ENCODE measurements at places on chromosomes 13 and 19.
A peak's percentile ranks its signal among the peaks of the same experiment; 100 is the strongest.

DNA sequence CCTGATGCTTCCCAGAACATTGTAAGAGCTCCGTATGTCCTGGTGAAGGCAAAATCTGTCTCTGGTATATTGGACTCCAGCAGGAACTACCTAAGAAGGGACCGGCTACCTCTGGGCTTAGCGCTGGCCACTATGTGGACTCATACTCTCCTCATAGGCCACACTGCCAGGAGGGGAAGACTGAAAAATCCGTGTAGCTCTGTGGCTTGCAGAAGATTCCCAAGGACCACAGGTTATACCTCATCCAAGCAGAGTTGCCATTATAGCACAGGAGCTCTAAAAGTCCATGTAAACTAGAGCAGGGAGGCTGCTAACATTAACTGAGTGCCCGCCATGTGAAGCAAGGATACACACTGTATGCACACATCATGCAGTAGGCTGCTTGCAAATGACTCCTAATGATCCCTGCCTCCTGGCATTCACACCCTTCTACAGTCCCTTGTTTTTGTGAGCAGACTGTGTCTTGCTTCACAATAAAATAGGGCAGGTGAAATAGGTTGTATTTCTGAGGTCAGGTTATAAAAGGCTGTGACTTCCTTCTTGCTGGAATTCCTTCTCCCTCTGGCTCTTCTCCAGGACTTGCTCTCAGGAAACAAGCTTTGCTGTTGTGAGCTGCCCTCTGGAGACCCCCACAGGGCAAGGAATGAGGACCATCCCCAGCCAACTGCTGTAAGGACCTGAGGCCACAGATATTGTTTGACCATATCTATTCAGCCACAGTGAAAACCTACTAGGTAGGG lies 192.6 kb upstream of the UBL3 start:
- H3K27ac ChIP-seq = no peak overlapping the region
- no peaks in the 10 kb centered on the region for H3K4me1 ChIP-seq
- H3K36me3 ChIP-seq = no peaks in the 10 kb centered on the region
- no peak overlapping the region for H3K4me3 ChIP-seq
- no peak for DNase-seq

DNA sequence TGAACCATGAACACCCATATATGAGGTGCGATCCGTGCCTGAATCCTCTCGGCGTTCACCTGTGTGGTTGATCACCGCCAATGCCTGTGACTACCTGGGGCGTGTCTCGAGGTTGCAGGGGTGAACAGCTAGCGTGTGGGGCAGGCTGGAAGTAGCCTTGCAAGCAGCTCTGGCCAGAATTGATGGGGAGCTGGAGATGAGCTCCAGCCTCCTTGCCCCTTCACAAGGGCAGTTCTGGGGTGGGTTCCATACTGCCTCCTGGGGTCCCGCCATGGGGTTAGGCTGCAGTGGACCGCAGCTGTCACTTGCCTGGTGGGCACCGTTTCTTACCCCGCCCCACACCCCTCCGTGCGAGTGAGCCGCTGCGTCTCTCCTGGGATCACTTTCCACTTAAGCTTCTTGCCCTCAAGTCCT lies 154.5 kb upstream of the SOX1 start:
- H3K27ac ChIP-seq = no peak overlapping the region
- no peak overlapping the region for H3K4me3 ChIP-seq
- no peaks in the 10 kb centered on the region for H3K36me3 ChIP-seq
- no peaks in the 10 kb centered on the region for H3K27me3 ChIP-seq
- no peaks in the 10 kb centered on the region for H3K4me1 ChIP-seq

DNA sequence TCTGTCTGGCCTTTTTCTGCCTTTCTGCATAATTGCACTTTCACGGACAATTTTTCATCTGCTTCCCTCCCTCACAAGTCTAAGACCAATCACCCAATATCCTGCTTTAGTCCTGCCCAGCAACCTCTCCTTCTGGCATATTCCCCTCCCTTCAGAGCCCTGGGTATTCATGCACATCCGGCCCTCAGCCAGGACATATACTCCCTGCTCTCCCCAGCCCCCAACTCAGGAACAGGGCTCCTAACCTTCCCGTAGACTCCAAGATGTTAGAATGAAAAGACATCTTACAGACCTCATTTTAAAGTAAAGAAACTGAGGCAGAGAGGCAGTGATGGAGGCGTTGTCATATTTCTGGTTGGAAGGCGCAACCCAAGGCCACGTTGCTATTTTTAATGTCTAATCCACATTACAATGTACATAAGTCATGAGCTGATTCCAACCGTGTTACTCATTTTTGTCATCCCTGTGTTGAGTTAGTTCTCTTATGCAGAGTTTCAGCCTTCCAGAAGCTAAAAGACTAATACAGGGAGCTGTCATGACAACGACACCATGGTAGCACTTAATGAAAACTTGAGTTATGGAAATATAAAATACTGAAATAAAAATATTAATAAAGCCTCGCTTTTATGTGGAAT lies 209.2 kb downstream of the TSHZ3 start:
- DNase-seq = no peak
- no peaks in the 10 kb centered on the region for H3K36me3 ChIP-seq
- no peak overlapping the region for H3K4me3 ChIP-seq
- H3K27me3 ChIP-seq = peaks cover 4% of the 10 kb centered on the region

DNA sequence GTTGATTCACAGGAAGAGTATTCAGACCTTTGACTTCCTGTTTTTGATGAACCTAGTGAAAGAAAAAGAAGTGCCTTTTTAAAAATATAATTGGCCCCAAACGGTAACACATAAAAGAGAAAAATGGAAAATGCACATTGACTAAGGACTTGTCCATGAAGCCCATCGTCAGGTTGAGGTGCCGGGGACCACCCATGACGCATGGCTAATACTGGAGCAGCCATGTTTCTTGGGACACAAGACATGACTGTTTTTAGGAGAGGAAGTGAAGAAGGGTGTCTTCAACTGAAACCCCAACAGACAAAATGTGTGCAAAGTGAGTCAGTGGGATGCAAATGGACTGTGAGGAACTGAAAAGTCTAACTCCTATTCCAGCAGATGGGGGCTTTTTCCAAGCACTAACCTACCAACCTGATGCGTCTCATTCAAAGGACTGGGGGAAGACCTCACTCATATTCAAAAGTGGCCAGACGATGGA lies 459.4 kb downstream of the FOXO1 start:
- no peaks in the 10 kb centered on the region for H3K27me3 ChIP-seq
- peak overlapping the region; percentile 10 for H3K4me3 ChIP-seq
- H3K36me3 ChIP-seq = no peaks in the 10 kb centered on the region
- peak overlapping the region; percentile 97 for H3K27ac ChIP-seq

- DNase-seq = no peak
- H3K4me1 ChIP-seq = no peaks in the 10 kb centered on the region
- H3K27me3 ChIP-seq = no peaks in the 10 kb centered on the region
- H3K27ac ChIP-seq = no peak overlapping the region
- H3K36me3 ChIP-seq = no peaks in the 10 kb centered on the region
These were observed 431.1 kb downstream of the EFNB2 start for GRCh38 chr13:106104281-106104901.

GRCh38 chr19:19677579-19677978 lies 8.9 kb downstream of the ZNF101 start:
- peaks cover 23% of the 10 kb centered on the region for H3K4me1 ChIP-seq
- H3K4me3 ChIP-seq = no peak overlapping the region
- DNase-seq = no peak
- H3K27ac ChIP-seq = peak overlapping the region; percentile 44

GRCh38 chr13:75738841-75739240 lies 102.7 kb downstream of the LMO7 start:
- no peak for DNase-seq
- H3K4me3 ChIP-seq = no peak overlapping the region
- no peaks in the 10 kb centered on the region for H3K27me3 ChIP-seq
- H3K36me3 ChIP-seq = peaks cover 2% of the 10 kb centered on the region
- H3K27ac ChIP-seq = no peak overlapping the region
- peaks cover 2% of the 10 kb centered on the region for H3K4me1 ChIP-seq

DNA sequence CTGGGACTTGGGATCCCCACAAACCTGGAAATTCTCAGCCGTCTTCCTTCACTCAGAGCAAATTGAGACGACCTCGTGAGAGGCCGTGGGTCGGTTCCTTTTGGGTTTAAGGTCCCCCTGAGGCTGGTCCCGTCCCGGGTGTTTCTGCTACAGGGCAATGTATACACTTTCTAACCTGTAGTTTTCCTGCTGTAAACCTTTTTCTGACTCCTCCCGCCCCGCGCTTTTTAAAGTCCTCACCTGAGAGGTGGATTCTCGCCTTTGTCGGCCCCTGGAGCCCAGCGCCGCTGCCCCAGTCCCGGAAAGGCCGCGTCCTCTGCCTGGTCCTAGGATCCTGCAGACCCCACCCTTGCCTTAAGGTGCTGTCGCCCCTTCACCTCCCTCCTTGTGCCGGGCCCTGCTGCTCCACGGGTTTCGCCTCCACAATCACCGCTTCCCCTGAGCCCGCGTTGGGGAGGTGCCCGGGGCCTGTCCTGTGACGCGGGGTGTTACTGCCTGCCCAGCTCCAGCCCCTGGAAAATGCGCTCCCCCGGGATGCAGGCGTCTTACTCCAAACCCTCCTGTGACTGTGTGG lies 391 bp downstream of the ZNF761 start:
- H3K27ac ChIP-seq = peak overlapping the region; percentile 99
- peaks cover 42% of the 10 kb centered on the region for H3K4me1 ChIP-seq
- no peaks in the 10 kb centered on the region for H3K27me3 ChIP-seq
- DNase-seq = no peak

GRCh38 chr13:100115693-100116254 lies 26.9 kb downstream of the PCCA start:
- no peak overlapping the region for H3K27ac ChIP-seq
- DNase-seq = no peak
- H3K27me3 ChIP-seq = no peaks in the 10 kb centered on the region
- peaks cover 23% of the 10 kb centered on the region for H3K36me3 ChIP-seq
- peaks cover 3% of the 10 kb centered on the region for H3K4me1 ChIP-seq

DNA sequence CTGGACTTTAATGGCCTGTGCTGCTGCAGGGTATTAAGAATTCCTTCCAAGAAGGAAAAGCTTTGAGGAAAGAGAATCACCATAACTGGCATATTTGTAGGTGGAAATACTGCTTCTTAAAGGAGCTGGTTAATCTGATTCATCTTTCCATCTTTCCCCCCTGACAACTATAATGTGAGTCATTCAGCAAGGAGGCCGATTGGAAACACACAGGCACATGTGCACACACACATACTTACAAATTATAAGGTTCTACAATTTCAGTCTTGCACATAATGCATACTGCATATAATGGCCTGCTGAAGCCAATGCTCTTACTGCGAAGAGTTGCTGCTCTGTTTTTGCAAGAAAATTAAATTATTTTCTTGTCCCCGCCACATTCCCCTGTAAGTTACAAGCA lies 78.8 kb upstream of the TPP2 start:
- H3K36me3 ChIP-seq = no peaks in the 10 kb centered on the region
- no peak overlapping the region for H3K4me3 ChIP-seq
- H3K4me1 ChIP-seq = no peaks in the 10 kb centered on the region
- no peak overlapping the region for H3K27ac ChIP-seq
- H3K27me3 ChIP-seq = peaks cover 17% of the 10 kb centered on the region

DNA sequence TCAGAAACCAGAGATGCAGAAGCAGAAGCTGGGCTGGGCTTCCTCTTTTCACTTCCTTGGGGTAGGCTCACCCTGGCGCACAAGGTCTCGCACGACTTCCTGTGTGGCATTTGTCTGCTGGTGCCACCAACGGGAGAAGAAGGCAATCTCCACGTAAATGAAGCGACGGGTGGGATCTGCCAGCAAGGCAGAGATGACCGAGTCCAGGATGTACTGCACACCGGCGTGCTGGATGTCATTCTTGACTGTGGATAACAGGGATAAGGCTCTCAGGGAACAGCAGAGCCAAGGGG lies 1.3 kb downstream of the MAN2B1 start:
- no peaks in the 10 kb centered on the region for H3K27me3 ChIP-seq
- peak overlapping the region; percentile 100 for H3K27ac ChIP-seq
- DNase-seq = peak; percentile 89
- H3K4me1 ChIP-seq = peaks cover 62% of the 10 kb centered on the region
- peak overlapping the region; percentile 99 for H3K4me3 ChIP-seq
- peaks cover 2% of the 10 kb centered on the region for H3K36me3 ChIP-seq

DNA sequence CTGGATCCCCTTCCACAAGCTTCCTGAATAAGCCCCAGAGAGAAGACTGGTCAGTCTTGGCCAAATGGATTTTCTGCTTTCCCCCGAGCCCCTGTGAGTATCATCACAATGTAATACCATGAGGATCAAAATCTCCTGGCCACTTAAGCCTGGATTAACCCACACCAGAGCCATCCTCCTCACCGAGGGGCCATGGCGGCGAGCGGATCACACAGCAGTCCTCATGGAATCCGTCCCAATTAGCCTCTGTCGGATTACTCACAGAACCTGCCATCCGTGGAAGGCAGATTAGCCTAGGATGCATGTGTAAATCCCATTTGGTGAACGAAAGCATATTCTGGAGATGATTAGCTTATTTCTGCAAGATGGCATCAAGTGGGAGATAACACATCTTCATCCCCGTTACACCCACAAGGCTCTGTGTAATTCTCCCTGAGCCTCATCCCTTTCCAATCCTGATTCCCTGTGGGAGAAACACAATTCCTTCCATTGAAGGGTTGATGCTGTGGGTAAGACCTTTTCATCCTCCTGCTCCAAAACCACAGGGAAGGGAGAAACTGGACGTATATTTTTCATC lies 42.5 kb downstream of the GNG7 start:
- H3K4me1 ChIP-seq = peaks cover 34% of the 10 kb centered on the region
- H3K4me3 ChIP-seq = no peak overlapping the region
- no peak overlapping the region for H3K27ac ChIP-seq
- DNase-seq = no peak
- H3K27me3 ChIP-seq = no peaks in the 10 kb centered on the region

- no peaks in the 10 kb centered on the region for H3K27me3 ChIP-seq
- H3K27ac ChIP-seq = peak overlapping the region; percentile 39
- no peak overlapping the region for H3K4me3 ChIP-seq
- DNase-seq = no peak
These were observed 3.9 kb downstream of the FEM1A start for GRCh38 chr19:4795400-4795799.

Data from naive B cell (primary cell).